ENCODE measurements at places on chromosomes 12 and 14.

- DNase-seq: no peak
Measured at GRCh38 chr12:40733871-40734270, 41.6 kb downstream of the CNTN1 start.

- DNase-seq: no peak
Measured at GRCh38 chr12:93381161-93381975, 3.6 kb downstream of the NUDT4 start.

DNA sequence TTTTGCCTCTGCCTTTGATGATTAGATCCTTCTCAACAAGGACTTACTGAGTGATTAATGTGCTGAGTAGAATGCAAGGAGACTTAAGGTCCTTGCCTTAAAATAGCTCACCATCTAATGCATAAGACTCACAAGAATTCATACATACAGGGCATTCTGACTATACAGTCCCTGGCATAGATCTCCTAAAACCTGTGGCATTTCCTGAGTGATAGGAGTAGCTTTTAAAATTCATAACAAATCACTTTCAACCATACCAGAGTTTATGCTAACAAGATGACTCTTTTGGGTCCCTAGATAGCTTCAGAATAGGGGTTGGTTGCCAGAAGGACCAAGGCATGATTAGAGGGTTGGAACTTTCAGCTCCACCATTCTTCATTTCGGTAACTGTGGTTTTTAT lies 48.8 kb downstream of the STXBP6 start:
- no peak for DNase-seq

GRCh38 chr12:128606051-128606450 lies 217.7 kb downstream of the SLC15A4 start:
- no peak for DNase-seq

DNA sequence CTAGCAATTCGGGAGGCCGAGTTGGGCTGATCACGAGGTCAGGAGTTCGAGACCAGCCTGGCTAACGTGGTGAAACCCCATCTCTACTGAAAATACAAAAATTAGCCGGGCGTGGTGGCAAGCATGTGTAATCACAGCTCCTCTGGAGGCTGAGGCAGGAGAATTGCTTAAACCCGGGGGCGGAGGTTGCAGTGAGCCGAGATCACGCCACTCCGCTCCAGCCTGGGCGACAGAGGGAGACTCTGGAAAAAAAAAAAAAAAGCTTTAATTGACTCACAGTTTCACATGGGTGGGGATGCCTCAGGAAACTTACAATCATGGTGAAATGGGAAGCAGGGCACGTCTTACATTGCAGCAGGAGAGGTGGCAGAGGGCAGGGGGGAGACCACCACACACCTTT lies 30.6 kb upstream of the SLC2A3 start:
- no peak for DNase-seq

DNA sequence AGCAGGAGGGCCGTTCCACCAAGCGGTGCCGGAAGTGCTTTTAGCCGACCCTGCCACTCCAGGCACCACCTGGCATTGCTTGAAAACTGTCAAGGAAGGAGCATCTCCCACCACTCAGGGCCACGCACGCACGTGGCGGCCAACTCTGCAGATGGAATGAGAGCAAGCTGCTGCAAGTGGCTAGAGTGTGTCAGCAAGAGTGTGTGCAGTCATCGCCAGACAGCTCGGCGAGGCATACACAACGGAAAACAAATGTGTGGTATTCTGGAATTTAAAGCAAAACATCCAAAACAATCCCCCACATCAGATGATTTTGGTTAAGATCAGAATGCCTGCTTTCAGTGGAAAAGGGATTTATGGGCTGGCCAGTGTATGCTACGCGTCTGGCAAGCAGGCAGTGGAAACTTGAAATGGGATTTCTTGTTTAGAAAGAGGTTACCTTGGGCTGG lies 11.2 kb downstream of the CD9 start:
- DNase-seq: no peak
